ENCODE measurements at places on chromosomes 6 and 20.
A peak's percentile ranks its signal among the peaks of the same experiment; 100 is the strongest.

DNA sequence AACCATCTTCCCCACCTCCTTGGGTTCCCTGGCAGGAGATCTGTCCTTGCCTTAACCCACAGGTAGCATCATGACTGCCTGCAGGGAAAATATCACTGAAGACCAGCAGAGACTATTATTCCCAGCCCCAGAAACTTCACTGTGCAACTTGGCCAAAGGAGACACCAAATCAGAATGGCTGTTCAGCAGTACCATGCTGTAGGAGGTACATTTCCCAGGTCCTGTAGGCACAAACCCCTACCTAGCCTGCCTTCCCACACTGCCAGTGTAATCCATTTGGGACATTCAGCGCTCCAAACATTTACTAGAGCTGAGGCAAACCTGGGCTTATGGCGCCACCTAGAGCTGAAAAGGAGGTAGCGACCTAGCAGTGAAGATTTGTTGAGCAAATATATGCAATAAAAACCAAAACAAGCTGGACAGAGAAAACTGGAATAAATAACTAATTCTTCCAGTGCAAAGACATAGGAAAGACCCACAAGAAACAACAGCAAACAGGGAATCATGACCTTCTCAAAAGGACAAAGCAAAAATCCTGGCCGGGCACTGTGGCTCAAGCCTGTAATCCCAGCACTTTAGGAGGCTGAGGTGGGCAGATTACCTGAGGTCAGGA lies 60.3 kb downstream of the VTA1 start:
- peak; percentile 6 for DNase-seq

GRCh38 chr6:144087789-144088426 lies 7.5 kb downstream of the SF3B5 start:
- DNase-seq, result no peak

- DNase-seq, result no peak
These were observed 41.0 kb downstream of the GNAS start for GRCh38 chr20:58893355-58894120.

DNA sequence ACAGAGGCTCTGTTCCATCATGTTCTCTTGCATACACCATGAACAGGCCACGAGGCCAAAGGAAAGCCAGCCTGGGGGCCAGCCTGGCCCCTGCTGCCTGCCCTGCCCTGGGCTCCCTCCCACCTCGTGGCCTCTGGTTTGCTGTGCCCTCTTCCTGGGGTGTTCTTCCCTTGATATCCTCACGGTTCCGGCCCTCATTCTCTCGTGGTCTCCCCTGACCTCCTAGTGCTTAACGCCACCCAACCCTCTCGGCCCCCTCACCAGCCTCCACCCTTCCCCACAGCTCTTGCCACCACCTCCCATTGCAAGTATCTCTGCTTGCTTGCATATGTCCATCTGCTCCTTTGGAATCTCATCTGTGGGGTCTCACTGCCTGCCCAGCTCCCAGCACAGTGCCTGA lies 73.0 kb downstream of the GNAS-AS1 start:
- no peak for DNase-seq

GRCh38 chr6:12522347-12522746 lies 194.2 kb upstream of the PHACTR1 start:
- DNase-seq, result no peak

GRCh38 chr6:16676978-16677377 lies 84.3 kb downstream of the ATXN1 start:
- no peak for DNase-seq

GRCh38 chr6:55388211-55388610 lies 60.9 kb downstream of the GFRAL start:
- no peak for DNase-seq

- DNase-seq, result no peak
These were observed 36.5 kb upstream of the PHACTR3 start for GRCh38 chr20:59567585-59568508.

DNA sequence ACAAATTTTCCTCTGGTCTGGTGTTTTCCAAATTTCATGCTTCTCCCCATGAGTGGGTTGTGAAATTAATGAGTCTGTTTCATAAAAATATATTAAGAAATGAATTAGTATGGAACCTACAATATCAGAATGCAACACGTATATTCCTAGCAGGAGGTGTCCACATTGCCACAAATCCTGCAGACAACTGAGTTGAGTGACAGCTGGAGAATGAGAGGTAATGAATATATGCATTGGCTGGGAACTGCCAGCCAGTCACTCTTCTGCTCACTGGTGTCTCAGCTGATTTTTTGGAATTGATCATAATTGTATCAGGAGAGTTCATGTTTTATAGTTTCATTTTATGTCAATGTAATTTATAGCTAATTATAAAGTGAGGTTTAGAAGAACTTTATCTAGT lies 6.3 kb upstream of the ARFGEF3 start:
- DNase-seq, result no peak

- DNase-seq, result no peak
These were observed 11.3 kb upstream of the GMPR start for GRCh38 chr6:16227048-16227562.

- no peak for DNase-seq
These were observed 32.1 kb downstream of the PRSS16 start for GRCh38 chr6:27279513-27280063.

DNA sequence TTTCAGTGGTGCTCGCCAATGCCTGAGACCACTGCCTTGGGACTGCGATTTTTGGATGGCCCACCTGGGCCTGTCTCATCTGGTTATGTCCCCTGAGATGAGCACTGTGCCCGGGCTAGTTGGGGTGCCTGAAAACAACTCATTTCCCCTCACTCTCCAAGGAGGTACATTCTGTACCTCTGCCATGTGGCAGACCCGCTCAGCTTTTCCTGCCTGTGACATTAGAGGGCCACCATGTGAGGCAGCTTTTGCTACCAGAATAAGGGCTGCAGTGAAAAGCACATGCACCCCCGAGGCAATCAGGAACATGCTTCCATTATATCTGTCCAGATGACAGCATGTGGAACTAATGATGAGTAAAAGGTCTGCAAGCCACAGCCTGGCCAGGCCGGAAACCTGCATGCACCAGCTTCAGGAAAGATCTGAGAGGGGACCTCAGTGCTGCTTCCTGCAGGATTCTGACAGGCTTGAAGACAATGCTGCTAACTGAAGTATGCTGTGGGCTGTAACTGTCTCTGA lies 11.3 kb upstream of the SRSF6 start:
- DNase-seq, result no peak

DNA sequence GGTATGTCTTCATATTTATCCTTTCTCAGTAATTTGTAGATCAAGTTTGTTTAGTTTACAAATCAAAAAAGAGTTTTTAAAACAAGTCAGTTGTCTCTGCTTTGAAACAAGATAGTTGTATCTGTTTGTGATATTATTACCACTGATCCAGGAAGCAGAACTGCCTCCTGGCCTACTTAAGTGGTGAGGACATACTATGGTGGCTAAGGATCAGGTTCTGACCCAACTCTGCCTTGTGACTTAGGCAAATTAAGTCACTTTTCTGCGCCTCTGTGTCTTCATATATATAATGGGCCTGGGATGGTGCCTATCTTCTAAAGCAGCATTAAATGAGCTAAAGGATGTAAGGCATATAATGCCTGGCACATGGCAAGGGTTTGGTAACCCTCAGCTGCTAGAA lies 8.7 kb downstream of the ANKS1A start:
- no peak for DNase-seq
